ENCODE measurements at places on chromosomes 4 and X. TPM values are rescaled to one million over a fixed set of nuclear protein-coding genes. Genes with fewer than 3 reads are reported as not detected.
A peak's percentile ranks its signal among the peaks of the same experiment; 100 is the strongest.

The UBA6 gene
- 18.7 TPM for total RNA-seq

DNA sequence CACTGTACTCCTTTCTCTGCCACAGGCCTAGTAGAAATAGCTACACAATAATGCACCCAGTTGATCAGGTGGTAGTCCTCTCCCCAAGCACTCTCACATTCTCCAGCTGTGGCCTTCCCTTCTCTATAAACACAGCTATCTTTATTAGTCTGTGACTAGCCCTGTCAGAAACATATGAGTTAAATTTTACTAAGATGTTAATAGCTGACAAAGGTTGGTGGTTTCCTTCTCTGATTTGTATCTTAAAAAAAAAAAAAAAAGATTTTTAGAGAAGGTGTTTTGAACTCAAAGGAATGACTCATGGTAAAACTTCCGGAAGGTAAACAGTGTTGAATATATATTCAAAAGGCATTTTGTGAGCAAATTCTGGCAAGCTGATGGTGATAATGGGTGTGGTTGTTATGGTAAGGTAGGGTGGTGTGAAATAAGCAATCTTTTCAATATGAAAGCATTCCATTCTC lies 327.4 kb downstream of the PPP3CA start:
- DNase-seq: no peak

DNA sequence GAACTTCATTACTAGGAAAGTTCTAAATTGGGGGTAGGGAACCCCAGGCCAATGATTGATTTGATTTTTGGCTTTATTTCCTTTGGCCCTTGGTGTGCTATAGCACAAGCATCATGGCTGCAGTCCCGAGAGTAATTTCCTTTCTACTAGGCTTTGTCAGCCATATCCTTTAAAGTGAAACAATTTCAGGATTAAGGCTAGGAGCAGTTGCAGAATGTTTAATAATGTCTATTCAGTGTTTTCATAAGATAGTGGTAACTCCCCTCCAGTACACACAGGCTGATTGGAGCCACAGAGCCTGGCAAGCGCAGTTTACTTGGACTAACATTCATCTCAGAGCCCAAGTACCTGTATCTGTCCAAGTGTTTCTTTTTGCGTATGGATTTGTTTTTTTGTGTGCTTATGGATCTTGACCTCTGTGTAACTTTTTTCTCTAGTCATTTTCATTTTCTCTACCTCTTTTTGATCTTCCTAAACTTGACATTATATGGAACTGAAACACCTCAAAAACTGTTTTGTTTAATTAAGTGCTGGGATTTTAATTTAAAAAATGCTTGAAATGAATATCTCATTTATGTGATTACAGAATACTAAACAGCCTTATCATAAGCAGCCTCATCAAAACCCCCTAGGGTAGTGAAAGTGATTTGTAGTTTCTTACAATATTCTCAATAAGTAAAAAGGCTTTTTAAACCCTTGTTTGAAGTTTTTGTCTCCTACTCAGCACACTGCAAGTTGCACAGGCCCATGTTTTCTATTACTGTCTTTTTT lies 7.5 kb downstream of the STIM2 start:
- DNase-seq: no peak

DNA sequence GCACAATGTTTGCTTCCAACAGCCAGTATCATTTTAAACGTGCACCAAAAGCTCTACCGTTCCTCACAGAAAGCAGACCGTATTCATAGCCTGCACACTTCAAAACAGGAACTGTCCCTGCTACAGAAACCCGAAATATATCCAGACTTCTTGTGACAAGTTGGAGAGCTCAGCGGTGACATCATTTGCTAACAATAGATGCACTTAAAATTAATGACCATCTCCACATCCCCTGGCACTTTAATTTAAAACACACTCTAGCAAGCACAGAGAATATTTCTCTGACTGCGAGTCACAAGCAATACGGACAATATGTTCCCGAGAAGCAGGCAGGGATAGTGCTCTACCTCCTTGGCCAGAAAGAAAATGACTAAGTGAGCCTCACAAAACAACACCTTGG lies 2.5 kb downstream of the NYX start:
- DNase-seq: peak; percentile 25

GRCh38 chr4:99436462-99436861 lies 1.3 kb upstream of the ADH7 start:
- DNase-seq: no peak

GRCh38 chr4:79798047-79798446 lies 275.0 kb downstream of the ANTXR2 start:
- DNase-seq: no peak
